ENCODE measurements at places on chromosomes 4 and X.

DNA sequence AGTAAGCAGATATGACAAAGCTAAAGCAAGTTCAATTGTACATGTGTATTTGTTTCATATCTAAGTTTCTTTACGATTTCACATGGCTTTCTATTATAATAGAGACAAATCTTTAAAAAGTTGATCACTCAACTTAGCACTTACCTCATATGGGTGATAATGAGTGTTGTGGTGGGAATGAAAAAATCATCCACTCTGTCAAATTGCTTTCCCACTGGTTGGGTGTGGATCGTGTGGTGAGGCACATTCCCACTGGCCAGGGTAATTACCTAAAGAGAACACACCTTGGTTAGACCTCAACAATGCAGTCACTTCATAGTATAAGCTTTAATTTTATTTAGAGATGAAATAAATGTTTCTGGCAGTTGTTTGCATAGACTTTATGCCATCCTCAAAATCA is 708.9 kb downstream of the FSTL5 start:
- DNase-seq = no peak

- DNase-seq = no peak
Measured at GRCh38 chr4:151409470-151410313, 716 bp downstream of the FHIP1A start.

- DNase-seq = peak; percentile 9
Measured at GRCh38 chr4:187903106-187903505, 92.5 kb upstream of the ZFP42 start.

DNA sequence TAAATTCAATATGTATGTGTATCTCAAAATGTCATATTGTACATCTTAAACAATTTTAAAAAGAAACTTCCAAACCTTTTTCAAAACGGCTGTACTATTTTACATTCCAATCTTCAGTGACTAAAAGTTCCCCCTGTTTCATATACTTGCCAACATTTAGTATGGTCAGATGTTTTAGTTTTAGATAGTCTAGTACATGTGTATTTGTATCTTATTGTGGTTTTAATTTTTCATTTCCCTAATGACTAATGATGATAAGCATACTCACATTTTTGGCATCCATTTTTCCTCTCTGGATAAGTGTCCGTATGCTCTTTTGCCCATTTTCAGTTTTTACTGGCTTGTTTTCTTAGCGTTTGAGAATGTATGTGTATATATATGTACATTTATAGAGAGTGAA is 212.2 kb upstream of the MAGEB18 start:
- DNase-seq = no peak

GRCh38 chrX:110428144-110428543 is 69.5 kb downstream of the RTL9 start:
- no peak for DNase-seq

- peak; percentile 70 for DNase-seq
Measured at GRCh38 chrX:54495814-54496516, at the start of gene FGD1. Gene FGD1, minus strand, starts transcription at chrX:54496234. Its CDS starts 802 bp downstream, at chrX:54495432.

All from EH (cell line).